ENCODE measurements at places on chromosomes 2 and 18. TPM values are rescaled to one million over a fixed set of nuclear protein-coding genes. Genes with fewer than 3 reads are reported as not detected.

The SETBP1 gene
- total RNA-seq, result 4.4 TPM

- DNase-seq, result no peak
These were observed 348.0 kb downstream of the GPD2 start for GRCh38 chr2:156784020-156784701.

DNA sequence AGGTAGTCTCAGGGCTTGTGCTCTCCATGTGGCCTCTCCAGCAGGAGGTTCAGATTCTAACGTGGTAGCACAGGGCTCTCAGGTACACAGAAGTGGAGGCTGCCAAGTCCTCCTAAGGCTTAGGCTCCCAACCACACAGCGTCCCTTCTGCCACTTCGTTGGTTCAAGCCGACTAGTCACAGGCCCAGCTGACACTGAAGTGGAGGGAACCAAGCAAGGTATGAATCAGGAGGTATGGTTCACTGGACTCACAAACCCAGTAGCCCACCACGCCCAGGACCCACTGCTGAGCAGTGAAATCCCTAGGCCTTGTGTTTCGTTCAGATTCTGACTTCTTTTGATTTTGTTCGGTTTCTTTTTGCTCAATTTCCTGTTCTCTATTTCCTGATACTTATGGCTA, 46.0 kb upstream of the SEC11C start:
- no peak for DNase-seq

- DNase-seq, result no peak
These were observed 15.7 kb downstream of the CREG2 start for GRCh38 chr2:101371636-101372035.

The SCN9A gene
- total RNA-seq, result 0.52 TPM

DNA sequence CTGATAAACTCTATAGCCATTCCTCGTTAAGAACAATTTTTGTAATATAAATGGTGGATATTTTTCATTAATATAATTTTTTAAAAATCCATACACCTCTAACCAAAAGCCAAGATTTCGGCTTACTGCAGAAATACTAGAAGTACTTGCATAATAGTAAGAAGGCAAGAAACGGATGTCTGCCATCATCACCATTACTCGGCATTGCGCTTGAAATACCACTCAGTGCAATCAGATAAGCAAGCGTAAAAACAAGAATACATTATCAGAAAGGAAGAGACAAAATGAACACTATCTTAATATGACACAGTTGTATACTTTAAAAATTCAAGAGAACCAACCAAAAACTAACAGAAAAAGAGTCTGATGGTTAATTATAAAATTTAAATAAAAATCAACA, 15.2 kb upstream of the BOLA3 start:
- no peak for DNase-seq

GRCh38 chr18:25278394-25278793, 73.6 kb downstream of the ZNF521 start:
- DNase-seq, result no peak

GRCh38 chr2:66869076-66869475, 434.2 kb downstream of the MEIS1 start:
- no peak for DNase-seq

The SERPINB13 gene
- total RNA-seq, result not detected

The MAIP1 gene
- total RNA-seq, result 20.7 TPM

DNA sequence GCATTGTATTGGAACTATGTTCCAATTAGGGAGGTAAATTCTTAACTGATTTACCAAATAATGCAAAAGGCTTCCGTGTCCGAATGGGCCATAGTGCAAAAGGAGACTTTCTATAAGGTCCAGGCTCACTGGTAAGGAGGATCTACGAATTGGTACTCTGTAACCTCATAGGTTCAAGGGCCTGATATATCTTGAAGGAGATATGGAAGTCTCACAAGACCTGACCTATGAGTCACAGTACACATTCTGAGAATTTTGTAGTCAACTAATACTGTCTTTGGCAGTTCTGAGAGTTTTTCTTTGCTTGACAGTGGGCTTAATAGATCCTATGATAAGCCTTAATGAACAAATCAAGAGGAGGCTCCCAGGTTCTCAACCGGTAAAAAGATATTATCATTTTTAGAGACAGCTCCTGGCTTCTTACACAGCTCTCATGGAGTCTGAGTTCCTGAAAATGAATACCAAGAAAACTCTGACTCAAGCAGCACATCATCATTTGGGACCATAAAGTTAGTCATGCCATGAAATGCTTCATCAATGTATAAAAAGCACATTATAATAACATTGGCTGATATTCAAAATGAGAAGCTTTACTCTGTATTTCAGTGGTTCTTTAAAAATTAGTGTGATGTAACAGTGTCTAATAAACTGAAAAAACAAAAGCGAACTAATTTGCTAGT, 1275.2 kb upstream of the CRIM1 start:
- DNase-seq, result no peak

The ZDBF2 gene
- total RNA-seq, result 12.4 TPM

The ALPG gene
- total RNA-seq, result not detected

All from activated CD4-positive, alpha-beta T cell treated with anti-CD3 and anti-CD28 coated beads, Interleukin-2, amount 10 ng/mL, durations not matched to agents 7 days and 5 days (primary cell).